ENCODE measurements at places on chromosomes 2 and 18.

GRCh38 chr2:4908461-4908860 is 783.7 kb upstream of the SOX11 start:
- no peak for DNase-seq

DNA sequence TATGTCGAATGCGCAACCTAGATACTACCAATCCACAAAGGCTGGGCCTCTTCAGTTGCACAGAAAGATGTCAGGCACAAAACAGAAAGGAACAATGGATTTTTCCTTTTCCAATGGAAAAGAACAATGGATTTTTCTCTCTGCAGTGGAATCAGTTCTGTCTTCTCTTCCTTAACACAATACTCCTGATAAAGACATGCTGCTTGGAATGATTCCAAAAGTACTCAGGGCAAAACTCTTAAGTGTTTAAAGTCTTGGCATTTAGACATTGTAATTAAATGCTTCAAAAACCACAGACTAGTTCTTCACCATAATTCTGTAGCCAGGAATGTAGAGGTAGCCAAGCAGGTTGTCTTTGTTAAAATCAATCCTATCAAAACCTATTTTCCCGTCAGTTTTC is 46.7 kb upstream of the FLACC1 start:
- no peak for DNase-seq

- no peak for DNase-seq
These were observed 3.9 kb upstream of the DCTN1 start for GRCh38 chr2:74384051-74384450.

GRCh38 chr2:21395366-21395765 is 271.6 kb downstream of the TDRD15 start:
- no peak for DNase-seq

All from effector memory CD4-positive, alpha-beta T cell (primary cell).